Right cardiac atrium (tissue), 5 donors: ENCODE measurements at places on chromosomes 16 and 17. TPM values are rescaled to one million over a fixed set of nuclear protein-coding genes. Genes with fewer than 3 reads are reported as not detected.
A peak's percentile ranks its signal among the peaks of the same experiment; 100 is the strongest.

DNA sequence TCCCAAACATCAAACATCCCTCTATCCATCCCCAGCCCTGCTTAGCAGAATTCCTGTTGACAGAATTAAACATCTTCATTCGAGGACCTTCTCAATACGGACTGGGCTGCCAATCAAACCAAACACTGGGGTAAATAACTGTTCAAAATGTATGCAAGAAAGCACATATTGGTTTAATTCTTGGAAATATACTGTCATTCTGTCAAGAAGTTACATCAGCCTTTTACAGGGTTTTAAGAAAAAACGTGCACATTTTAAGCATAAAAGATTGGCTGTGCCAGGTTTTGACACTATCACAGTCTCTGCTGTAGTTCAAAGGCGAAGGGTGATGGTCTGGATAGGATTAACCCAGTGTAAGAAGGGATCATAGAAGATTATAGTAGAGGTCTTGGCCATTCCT lies 25.1 kb upstream of the CCNF start:
- DNase-seq = no peak

Gene TP53
- polyA plus RNA-seq = 6.1 TPM

Gene KCNG4
- polyA plus RNA-seq = not detected

GRCh38 chr16:55559933-55560516 lies 6.5 kb upstream of the CAPNS2 start:
- no peak for DNase-seq

Gene ELMO3
- polyA plus RNA-seq = 0.72 TPM

DNA sequence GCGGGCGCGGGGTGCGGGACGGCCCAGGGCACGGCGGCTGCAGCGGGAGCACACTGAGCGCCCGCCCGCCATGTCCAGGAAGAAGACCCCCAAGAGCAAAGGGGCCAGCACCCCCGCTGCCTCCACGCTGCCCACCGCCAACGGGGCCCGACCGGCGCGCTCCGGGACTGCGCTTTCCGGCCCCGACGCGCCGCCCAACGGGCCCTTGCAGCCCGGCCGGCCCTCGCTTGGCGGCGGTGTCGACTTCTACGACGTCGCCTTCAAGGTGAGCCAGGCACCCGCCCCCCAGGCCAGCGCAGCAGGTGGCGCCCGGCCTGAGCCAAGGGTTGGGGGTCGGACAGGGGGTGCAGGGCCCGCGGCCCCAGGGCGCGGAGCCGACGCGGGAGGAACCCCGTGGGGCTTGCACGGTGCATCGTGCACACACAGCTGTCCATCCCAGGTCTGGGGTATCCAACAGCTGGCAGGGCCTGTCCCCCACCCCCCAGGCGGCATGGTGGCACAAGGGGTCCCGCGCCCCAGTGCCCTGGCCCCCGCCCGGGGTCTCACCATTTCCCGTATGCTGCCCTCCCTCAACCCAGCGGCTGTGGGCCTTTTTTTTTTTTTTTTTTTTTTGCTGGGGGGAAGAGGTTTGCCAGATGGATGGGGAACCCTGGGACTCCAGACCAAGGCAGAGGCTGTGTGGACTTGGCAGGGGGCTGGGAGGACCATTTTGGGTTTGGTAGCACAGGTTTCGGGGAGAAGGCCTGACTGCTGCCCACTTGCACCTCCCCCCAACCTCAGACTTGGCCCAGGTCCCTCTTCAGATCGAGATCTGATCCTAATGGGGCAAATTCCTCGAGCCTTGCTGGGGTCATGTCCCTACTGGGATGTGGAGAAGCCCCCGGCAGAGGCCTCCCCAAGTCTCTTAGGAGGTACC lies 547 bp downstream of the RAB26 start:
- peak; percentile 65 for DNase-seq
